ENCODE measurements at places on chromosomes 4 and X. TPM values are rescaled to one million over a fixed set of nuclear protein-coding genes. Genes with fewer than 3 reads are reported as not detected.

- peak overlapping the region; percentile 81 for H3K27ac ChIP-seq
- H3K4me3 ChIP-seq, result no peak overlapping the region
- H3K4me1 ChIP-seq, result no peaks in the 10 kb centered on the region
- no peaks in the 10 kb centered on the region for H3K27me3 ChIP-seq
- no peaks in the 10 kb centered on the region for H3K36me3 ChIP-seq
- DNase-seq, result peak; percentile 99
Measured at GRCh38 chr4:188941524-188942119, 802.4 kb downstream of the TRIML1 start.

GRCh38 chrX:153739754-153740486 lies 15.3 kb downstream of the ABCD1 start:
- no peaks in the 10 kb centered on the region for H3K27me3 ChIP-seq
- no peaks in the 10 kb centered on the region for H3K36me3 ChIP-seq
- no peak overlapping the region for H3K4me3 ChIP-seq

DNA sequence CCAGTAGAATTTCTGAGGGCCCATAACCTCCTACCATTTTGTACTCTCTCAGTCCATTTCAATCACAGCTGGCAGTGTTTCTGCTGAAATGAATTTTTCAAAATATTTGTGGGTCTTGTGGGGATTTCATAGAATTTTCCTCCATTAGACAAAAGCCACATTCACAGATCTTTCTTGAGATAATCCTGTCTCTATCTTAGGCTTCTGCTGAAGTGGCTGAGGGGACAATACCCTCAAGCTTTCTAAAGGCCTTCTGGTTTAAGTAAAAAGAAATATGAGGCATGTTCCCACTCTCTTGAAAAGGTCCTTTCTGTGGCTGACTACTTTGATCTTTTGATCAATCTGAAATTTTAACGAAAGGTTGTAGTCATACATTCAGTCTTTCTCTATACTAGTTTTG lies 1930.0 kb upstream of the AGA start:
- no peak overlapping the region for H3K27ac ChIP-seq
- no peaks in the 10 kb centered on the region for H3K4me1 ChIP-seq
- no peak overlapping the region for H3K4me3 ChIP-seq
- no peaks in the 10 kb centered on the region for H3K27me3 ChIP-seq
- H3K36me3 ChIP-seq, result no peaks in the 10 kb centered on the region

CXCL5 gene
- 0.61 TPM for total RNA-seq
